Glomerular endothelial cell (primary cell): ENCODE measurements at places on chromosomes 12 and 14.

GRCh38 chr12:128791395-128792322, 32.1 kb downstream of the SLC15A4 start:
- DNase-seq = no peak

GRCh38 chr12:40681148-40681547, 11.1 kb upstream of the CNTN1 start:
- no peak for DNase-seq

DNA sequence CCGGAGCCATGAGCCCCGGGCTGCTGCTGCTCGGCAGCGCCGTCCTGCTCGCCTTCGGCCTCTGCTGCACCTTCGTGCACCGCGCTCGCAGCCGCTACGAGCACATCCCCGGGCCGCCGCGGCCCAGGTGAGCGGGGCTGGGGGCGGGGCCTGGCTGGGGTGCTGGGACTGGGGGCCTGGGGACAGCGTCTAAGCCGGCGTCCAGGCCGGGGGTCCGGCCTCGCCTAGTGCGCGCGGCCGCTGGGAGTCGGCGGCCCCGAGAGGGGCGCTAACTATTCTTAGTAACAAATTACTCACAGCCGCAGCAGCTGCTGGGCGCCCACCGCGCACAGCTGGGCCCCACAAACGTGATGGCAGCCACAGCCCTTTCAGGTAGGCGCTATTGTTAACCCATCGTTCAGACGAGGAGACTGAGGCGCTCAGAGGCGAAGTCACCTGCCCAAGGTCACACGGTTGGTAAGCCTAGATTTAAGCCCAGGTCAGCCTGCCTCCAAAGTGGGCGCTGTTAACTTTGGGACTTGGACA, 374 bp downstream of the CYP46A1 start:
- no peak for DNase-seq

DNA sequence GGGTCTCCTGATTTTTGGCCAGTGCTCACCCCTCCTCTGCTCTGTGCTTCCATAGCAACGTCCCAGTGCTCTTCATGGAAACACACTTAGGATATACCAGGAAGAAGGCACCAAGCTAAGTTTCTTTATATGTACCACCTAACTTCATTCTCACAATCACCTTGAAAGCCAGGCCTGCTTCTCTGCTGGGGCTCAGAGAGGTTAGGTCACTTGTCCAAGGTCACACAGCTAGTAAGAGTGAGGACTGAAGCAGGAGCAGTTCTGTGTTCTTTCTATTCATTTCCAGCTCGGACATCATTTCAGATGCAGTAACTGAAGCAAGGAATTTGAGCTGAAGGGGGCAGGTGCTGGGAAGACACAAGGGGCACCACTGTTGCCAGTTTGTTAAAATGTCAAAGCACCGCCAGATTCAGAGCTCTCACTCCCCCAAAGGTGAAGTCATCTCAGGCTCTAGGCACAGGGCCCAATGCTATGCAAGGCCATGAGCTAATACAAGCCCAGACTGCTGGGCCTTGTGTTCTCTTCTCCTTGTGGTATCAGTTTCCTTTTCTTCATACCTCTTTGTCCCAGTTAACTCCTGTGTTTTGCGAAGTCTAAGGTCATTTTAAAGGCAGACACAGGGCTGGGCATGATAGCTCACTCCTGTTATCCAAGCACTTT, 19.7 kb upstream of the YY1 start:
- no peak for DNase-seq

GRCh38 chr14:24074625-24075484, 3.5 kb downstream of the CPNE6 start:
- DNase-seq = no peak
